ENCODE measurements at places on chromosomes 7 and 10. TPM values are rescaled to one million over a fixed set of nuclear protein-coding genes. Genes with fewer than 3 reads are reported as not detected.

Gene TUBAL3
- total RNA-seq = 1.0 TPM

DNA sequence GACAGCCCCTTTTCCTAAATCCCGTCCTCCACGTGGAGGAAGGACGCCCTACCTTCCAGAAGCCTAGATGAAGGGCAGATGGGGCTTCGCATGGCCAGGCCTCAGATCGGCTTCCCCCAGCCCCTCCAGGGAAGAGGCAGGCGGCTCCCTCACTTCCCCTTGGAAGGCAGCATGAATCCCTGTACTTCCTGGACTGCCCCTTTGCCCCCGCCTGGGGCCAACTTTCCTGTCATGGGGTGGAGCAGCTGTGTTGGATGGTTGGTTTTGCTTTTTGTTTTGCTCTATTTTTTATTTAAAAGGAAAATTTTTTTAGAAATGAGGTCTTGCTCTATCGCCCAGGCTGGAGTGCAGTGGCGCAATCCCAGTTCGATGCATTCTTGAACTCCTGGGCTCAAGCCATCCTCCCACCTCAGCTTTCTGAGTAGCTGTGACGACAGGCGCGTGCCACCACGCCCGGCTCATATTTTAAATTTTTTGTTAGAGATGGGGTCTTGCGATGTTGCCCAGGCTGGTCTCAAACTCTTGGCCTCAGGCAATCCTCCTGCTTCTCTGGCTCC is 27.2 kb downstream of the GTF2IRD1 start:
- peak; percentile 56 for DNase-seq
- no peaks in the 10 kb centered on the region for H3K27me3 ChIP-seq
- H3K36me3 ChIP-seq = no peaks in the 10 kb centered on the region
- H3K27ac ChIP-seq = peak overlapping the region; percentile 95
- no peak overlapping the region for H3K4me3 ChIP-seq

DNA sequence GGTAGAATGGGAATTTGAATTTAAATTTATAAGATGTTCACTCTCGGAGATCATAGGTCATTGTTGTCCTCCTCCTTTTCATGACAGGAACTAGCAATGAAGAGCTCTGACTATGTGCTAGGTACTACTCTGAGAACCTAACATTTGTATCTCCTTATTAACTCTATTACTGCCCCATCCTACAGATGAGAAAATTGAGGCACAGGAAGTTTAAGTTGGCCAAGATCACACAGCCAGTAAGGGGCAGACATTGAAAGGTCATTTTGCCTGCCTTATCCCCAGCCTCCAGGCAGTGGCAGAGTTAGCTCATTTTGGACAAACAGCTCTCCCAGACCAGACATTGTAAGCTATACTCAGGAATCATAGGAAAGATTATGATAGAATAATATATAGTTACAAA is 6.0 kb downstream of the SRGN start:
- H3K27ac ChIP-seq = no peak overlapping the region
- no peak for DNase-seq
- no peaks in the 10 kb centered on the region for H3K36me3 ChIP-seq
- no peaks in the 10 kb centered on the region for H3K27me3 ChIP-seq

DNA sequence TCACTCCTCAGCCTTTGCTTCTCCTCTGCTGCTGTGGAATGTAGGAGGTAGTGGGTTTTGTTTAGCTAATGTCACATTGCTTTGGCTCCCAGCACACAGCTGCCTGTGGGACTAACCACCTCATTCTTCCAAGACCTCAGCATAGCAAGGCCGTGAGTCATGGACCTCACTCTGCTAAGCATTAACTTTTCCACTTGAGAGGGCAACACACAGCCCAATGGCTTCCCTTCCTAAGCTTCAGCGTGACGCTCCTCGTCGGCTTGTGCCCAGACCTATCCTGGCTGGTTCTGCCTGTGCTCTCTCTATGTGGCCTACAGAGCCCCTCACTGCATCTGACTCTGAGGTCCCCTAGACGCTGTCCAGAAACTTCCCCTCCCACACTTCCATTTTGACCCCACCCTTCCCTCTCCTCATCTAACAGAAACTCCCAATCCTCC is 23.3 kb downstream of the MYOF start:
- peaks cover 37% of the 10 kb centered on the region for H3K4me1 ChIP-seq
- no peaks in the 10 kb centered on the region for H3K36me3 ChIP-seq
- DNase-seq = peak; percentile 92
- peak overlapping the region; percentile 92 for H3K27ac ChIP-seq
- H3K27me3 ChIP-seq = no peaks in the 10 kb centered on the region

Gene CLRN3
- total RNA-seq = 49.0 TPM

Gene CCAR1
- 51.3 TPM for total RNA-seq

DNA sequence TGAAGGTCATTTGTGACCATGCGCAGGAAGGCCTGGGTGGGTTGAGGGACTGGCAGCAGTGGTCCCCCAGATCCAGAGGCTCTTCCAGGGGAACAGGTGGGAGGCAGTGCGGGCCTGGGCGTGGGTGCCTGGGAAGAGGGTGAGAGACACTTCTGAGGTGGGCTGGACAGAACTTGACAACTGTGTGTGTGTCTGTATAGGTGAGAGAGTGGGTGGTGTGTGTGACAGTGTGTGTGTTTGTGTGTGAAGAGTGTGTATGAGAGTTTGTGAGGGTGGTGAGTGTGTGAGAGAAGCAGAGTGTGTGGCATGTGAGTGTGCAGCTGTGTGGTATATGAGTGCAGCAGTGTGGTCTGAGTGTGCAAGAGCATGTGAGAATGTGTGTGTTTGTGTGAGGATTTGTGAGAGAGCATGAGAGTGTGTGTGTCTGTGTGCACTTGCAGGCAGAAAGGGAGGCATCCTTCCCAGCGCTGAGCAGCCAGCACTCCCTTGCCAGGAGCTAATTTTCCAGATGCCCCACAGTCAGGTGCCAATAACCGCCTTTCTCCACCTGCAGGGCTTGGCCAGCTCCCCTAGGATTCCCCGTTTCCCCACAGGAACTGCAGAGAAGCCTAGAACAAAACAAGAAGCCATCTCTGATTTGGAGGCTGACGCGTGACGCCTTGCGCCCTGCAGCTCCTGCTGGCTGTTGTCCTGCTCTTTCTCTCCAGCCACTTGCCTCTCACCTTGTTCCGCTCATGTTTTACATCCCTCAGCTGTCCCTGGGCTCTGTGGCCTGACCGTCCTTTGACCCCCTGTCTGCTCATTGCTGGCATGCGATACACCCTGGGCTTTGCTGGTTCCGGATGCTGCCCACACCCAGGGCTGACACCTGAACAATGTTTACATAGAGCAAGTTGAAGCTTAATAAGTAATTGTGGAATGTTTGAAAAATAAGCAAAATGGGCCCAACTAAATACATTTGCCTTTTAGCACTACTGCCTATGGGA is 88.0 kb downstream of the TMEM178B start:
- no peak for DNase-seq
- no peaks in the 10 kb centered on the region for H3K4me1 ChIP-seq
- H3K27me3 ChIP-seq = no peaks in the 10 kb centered on the region
- H3K36me3 ChIP-seq = no peaks in the 10 kb centered on the region

GRCh38 chr7:15582773-15583172 is 21.0 kb upstream of the AGMO start:
- H3K27me3 ChIP-seq = no peaks in the 10 kb centered on the region
- H3K4me3 ChIP-seq = no peak overlapping the region
- H3K36me3 ChIP-seq = no peaks in the 10 kb centered on the region

DNA sequence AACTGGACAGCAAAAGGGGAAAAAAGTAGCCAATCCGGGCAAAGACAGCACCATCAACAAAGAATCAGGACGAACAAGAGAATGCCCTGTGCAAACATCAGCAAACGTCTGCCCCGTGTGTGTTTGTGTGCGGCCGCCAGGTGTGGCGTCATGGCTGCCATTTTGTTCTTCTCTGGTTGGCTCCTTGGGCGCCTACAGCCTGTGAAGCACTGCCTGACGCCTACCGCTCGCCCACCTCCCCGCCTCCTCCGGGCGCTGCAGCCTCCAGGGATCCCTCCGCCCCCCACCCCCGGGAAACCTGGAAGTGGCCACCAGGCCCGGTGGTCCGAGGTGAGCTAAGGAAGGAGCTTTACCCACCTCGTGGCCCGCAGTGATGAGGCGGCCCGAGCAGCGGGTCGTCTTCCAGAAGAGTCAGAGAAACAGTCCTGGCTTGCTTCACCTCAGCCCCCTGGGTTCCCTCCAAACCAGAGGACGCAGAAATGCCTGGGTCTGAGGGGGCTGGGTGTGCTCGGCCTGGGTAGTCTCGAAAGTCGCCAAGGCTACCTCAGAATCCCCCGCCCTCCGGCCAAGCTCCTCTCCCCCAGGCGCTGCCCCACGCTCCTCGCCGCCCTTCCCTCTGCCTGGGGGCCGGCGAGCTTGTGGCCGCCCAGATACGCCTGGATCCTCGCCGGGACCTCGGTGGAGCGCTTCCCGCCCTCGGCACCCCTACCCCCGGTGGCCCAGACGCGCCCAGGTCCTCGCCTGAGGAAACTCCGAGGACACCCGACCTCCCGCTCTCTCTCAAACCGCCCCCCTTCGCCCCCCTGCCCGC is 61.8 kb upstream of the IL6 start:
- no peak overlapping the region for H3K4me3 ChIP-seq
- no peak for DNase-seq
- no peak overlapping the region for H3K27ac ChIP-seq
- peaks cover 5% of the 10 kb centered on the region for H3K4me1 ChIP-seq
- no peaks in the 10 kb centered on the region for H3K36me3 ChIP-seq

DNA sequence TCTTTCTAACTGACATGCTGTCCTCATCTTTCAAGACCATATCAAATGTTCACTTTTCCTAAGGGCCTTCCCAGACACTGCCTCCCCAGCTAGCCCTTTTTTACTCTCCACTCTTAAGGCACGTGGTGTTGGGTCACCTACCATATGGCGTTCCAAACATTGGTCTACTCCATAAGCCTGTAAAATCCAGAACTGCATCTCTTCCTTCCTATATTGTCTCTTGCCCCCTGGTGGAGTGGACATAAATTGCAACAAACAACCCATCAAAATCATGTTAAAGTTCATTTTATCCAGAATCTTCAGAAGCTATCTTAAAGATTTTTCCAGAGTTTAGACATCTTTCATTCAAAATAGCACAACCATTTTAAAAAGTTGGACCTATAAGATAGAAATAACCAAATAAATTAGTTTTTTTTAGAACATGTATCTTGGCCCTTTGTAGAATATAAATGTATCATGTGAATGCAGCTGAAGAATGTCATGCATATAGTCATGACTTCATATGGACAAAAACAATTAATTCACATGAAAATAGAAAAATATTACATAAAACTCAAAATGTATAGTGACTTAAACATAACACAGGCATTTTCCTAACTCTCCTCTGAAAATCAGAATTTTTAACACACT is 180.6 kb upstream of the CHRM2 start:
- no peak overlapping the region for H3K4me3 ChIP-seq
- peak; percentile 46 for DNase-seq
- no peaks in the 10 kb centered on the region for H3K27me3 ChIP-seq
- no peaks in the 10 kb centered on the region for H3K36me3 ChIP-seq

GRCh38 chr10:64846700-64847099 is 1325.5 kb downstream of the REEP3 start:
- H3K36me3 ChIP-seq = no peaks in the 10 kb centered on the region
- no peak for DNase-seq
- no peaks in the 10 kb centered on the region for H3K4me1 ChIP-seq
- no peak overlapping the region for H3K27ac ChIP-seq
- no peaks in the 10 kb centered on the region for H3K27me3 ChIP-seq
- no peak overlapping the region for H3K4me3 ChIP-seq

Gene METTL2B
- 22.9 TPM for total RNA-seq

GRCh38 chr7:141911391-141911790 is 4.8 kb upstream of the OR9A4 start:
- no peaks in the 10 kb centered on the region for H3K27me3 ChIP-seq
- no peaks in the 10 kb centered on the region for H3K4me1 ChIP-seq
- H3K4me3 ChIP-seq = no peak overlapping the region
- no peaks in the 10 kb centered on the region for H3K36me3 ChIP-seq

All from hepatocyte (in vitro differentiated cells).